Activated CD4-positive, alpha-beta T cell treated with anti-CD3 and anti-CD28 coated beads for 4 hours (primary cell): ENCODE measurements at places on chromosomes 2 and 18.
A peak's percentile ranks its signal among the peaks of the same experiment; 100 is the strongest.

- DNase-seq = peak; percentile 4
Measured at GRCh38 chr2:127226520-127227263, 6.6 kb upstream of the CYP27C1 start.

GRCh38 chr2:164538240-164538866 is 82.9 kb downstream of the GRB14 start:
- DNase-seq = no peak

DNA sequence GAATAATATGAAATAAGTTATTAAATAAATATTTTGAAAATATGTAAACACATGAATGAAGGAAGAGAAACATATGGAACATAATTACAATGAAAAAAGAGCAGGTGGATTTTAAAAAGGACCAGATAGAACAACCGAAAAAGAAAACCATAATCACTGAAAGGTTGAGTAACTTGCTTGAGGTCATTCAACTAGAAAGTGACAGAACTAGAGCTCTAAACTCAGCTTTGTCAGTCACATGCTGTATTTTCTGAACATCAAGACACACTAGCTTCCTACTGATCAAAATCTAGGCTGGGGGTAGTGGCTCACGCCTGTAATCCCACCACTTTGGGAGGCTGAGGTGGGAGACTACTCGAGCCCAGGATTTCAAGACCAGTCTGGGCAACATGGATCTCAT is 30.0 kb upstream of the ITGAV start:
- no peak for DNase-seq

GRCh38 chr2:1803217-1804110 is 59.1 kb upstream of the PXDN start:
- DNase-seq = no peak

DNA sequence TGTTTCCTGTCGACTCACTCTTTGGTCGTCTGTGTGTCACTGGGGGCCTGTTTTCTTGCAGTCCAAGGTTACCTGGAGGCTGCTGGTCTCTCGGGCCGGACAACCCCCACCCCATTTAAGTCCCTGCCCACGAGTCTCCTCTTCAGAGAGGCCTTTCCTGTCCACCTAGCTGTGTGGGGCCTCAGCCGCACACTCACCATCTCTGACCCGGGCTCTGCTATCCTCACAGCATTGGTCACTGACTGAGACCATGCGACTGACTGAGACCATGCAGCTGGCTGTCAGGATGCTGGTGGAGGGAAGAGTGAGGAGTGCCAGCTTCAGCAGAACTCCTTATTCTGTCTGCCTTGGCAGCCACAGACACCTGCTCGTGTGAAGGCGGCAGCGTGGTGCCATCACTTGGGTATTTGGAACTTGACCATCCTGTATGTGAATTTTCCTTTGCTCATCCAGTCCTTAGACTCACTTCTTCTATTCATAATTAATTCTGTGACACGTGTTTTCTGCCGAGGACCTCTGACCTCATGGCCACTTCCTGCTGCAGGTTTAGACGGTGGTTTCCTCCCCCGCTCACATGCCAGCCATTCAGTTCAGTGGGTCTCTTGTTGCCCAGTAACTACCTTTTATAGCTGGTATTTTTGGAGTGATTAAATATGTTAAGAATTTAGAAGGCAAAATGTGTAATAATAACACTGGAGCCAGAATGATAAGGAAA is 47.5 kb upstream of the ASB1 start:
- no peak for DNase-seq

- no peak for DNase-seq
Measured at GRCh38 chr2:101961338-101962191, 30.2 kb upstream of the IL1R2 start.
